ENCODE measurements at places on chromosomes 5 and 9.

- DNase-seq = no peak
These were observed 1.7 kb downstream of the TPM2 start for GRCh38 chr9:35687972-35688557.

DNA sequence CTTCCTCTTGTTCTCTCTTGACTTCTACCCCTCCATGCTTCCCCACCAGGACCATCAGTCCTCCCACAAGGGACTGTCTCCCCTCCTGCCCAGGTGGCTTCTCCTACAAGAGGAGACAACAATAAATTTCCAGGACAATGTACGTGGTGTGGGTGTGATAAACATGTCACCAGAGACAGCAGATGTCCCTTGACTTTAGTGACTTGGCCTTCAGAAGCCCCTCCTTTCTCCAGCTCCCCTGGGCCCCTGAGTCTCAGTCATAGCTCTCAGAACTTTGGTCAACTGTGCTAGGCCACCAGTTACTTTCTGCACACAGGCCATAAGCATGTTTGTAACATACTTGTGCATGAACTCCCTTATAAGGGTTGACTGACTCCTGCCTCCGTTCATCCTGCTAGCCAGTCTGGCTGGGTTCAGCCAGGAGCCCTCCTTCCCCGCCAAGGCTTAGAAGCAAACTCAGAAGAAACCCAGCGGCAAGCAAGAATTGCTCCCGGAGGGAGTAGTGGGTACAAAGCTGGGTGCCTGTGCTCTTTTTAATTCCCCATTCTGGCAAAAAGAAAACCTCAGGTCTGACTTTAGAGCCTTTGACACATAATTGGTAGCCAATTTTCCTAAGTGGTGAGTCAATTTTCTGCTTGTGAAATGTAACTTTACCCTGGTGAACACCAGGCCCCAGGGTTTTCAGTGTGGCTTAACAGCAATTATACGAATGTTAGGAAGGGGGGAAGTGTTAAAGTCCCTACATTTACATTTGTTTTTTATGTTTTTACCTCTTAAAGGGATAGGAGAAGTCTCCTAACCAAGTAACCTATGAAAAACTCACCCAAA is 49.2 kb downstream of the EBF1 start:
- DNase-seq = no peak

- peak; percentile 11 for DNase-seq
These were observed 63.9 kb downstream of the PCDH1 start for GRCh38 chr5:141814064-141814964.

- no peak for DNase-seq
These were observed 219.9 kb downstream of the MLLT3 start for GRCh38 chr9:20402273-20402875.

GRCh38 chr9:19085295-19085694 is 17.4 kb downstream of the HAUS6 start:
- DNase-seq = no peak

DNA sequence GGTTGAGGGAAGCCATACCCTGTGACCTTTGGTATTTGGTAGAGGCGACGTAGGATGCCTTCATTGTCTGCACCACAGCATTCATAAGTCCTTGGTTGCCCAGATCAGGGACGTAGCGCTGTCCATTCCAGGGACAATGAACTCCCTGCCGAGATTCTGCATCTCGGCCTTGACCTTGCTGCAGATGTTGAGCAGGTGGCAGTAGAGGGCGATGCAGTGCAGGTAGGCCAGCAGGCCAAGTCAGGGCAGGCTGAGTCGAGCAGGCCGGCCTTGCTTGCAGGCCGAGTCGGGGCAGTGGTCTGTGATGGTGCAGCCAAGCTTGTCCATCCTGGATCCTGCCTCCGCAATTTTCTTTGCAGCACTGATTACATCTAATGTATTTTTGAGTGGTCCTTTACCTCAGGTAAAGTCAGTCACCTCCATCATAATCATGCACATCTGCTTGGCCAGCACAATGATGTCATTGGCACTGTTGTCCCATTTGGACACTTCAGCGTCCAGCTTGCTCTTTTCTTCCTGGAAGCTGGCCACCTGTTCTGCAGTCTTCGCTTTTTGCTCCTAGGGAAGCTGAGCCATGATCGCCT is 93.4 kb upstream of the CCDC112 start:
- no peak for DNase-seq

GRCh38 chr9:99222416-99223270 is 561 bp downstream of the SEC61B start:
- DNase-seq = no peak

GRCh38 chr5:154962494-154962893 is 21.6 kb downstream of the MRPL22 start:
- no peak for DNase-seq

GRCh38 chr9:3750321-3750720 is 224.5 kb upstream of the RFX3 start:
- no peak for DNase-seq
